Stimulated activated CD8-positive, alpha-beta memory T cell treated with anti-CD3 and anti-CD28 coated beads, Interleukin-2, amount 100 ng/mL, for 1 hour (primary cell): ENCODE measurements at places on chromosomes 3 and 15.
A peak's percentile ranks its signal among the peaks of the same experiment; 100 is the strongest.

- no peak for DNase-seq
Measured at GRCh38 chr15:94230431-94230882, 904 bp upstream of the MCTP2 start.

DNA sequence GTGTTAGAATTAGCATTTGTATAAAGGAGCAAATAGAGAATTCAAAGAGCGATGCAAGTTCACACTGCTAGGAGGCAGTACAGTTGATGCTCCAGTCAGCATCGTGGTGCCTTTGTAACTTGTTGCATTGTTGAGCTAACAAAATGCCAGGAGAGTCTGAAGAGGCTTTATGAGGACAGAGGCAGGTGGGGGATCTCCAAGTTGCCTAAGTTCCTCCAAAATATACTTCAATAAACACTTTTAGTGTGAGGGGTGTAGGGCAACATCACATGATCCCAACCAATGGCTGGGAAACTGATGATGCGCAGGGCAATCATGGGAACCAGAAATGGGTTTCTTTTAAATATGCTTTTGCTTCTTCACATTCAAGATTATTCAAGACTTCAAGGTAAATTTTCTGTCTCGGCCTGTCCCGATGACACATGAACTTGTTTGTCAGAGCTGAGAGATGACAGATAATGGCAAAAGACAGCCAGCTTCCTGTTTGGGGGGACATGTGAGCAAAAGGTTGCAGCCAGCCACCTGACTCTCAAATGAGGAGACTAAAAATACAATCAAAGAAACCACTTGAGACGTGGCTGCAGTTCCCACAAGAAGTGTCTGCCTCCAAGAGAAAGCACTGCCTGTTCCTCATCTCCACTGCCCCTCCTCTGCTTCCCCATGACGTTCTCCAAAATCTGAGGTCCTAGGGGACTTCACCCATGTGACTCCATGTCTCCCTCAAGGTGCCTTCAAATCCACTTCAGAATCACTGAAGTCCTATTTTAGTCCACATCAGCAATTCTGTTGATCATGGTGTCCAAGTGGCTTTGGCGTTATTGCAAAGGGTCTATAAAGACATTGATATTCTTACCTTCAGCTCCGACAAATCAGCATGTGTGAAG lies 39.3 kb downstream of the KLHL6 start:
- DNase-seq, result peak; percentile 37

- no peak for DNase-seq
Measured at GRCh38 chr3:193335031-193335430, 43.5 kb downstream of the ATP13A5 start.

DNA sequence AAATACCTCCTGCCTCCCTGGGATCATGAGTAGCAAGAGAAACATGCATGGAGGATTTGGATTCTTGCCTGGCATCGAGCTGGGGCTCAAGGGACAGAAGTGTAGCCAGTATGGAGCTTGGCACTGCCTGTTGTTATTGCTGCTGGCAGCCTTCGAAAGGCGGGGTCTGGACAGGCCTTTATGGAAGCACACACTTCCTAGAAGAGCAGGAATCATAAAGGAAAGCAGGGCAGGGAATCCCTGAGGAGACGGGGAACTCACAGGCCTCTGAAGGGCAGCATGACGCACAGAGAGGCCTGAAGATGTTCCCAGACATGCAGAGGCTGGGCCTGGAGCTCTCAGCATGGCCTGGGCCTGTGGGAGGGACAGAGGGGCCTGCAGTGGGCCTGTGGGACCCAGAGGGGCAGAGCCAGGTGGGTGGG lies 18.6 kb upstream of the SLC41A3 start:
- no peak for DNase-seq

DNA sequence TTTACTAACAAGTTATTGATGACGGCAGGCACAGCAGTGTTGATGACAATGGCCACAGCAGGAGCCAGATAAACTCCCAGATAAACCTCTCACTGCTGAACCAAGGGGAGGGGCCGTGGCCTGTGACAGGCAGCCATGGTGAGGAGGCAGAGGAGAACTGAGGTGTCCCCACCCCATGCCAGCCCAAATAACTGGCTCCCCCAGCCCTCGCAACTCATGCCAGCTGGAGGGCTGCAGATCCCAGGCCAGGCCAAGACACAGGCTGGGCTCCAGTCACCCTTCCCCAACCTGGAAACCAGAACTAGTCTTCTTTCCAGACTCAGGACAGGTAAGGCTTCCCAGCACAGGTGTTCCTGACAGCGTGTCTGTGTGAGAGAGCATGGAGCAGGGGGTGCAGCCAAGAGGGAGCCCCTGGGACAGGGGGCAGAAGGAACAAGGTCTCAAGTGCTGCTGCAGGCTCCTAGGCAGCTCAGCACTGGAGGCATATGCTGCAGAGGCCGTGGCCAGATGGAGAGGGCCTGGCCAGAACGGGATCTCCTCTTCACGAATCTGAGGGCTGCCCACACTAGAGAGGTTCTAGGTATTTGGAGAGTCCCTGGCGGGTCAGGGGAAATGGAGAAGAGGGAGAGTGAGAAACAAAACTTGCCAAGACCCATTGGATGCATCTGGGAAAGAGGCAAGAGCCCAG lies 15.9 kb downstream of the PLA2G4F start:
- no peak for DNase-seq

GRCh38 chr15:70812827-70813364 lies 41.1 kb downstream of the LARP6 start:
- DNase-seq, result no peak

DNA sequence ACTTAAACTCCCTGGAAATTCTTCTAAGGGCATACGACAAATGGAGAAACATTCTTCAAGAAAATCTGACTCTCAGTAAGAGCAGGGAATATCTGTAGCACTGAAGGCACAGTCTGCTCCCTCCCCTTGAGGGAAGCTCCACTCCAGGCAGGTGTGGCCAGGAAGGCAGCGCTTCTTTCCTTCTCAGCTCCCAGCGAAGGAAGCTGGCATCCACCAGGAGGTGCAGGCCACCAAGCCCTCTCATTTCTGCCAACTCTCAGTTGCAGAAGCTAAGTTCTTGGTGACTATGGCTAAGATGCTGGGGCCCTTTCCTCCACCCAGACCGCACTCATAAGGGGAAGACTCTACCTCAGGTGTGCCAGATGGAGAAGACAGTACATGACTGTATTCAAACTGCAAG lies 37.7 kb upstream of the SLC41A3 start:
- no peak for DNase-seq

DNA sequence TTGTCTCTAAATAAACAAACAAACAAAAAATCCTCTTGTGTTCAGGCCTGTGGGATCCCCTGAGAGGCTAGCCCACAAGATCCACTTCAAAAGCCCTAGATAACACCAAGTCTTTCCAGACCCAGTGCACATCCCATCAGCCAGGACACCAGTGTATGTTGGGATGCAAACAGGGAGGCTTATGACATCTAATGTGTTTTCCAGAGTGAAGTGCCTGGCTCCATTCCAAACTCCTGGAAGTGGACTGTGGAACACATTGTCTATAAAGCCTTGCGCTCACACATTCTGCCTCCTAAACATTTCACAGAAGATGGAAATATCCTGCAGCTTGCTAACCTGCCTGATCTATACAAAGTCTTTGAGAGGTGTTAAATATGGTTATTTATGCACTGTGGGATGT lies 57.0 kb downstream of the MLH1 start:
- DNase-seq, result no peak

DNA sequence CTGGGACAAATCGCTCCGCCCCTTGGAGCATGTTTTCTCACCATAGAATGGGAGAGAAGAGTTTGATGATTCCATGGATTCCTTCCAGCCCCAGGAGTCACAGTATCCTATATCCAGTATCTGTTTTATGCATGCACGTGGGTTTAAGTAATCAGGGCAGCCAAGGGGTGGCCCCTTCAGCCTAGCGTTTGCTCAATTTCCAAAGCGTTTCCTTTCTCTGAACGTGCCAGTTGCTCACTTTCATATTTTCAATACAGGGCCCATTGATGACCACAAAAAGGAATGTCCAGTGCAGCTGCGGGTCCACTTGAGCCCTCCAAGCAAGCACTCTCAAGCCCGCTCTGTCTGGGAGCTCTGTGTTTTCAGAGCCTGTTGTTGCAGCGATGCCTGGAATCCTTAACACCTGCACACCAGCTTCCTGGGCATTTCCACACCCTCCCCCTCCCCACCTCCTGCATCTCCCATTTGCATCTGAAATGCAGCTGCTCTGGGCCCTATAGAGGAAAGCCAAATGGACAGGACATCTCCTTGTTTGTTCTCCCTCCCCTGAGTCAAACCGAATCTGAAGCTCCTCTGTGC lies 164.3 kb upstream of the LPP start:
- no peak for DNase-seq

DNA sequence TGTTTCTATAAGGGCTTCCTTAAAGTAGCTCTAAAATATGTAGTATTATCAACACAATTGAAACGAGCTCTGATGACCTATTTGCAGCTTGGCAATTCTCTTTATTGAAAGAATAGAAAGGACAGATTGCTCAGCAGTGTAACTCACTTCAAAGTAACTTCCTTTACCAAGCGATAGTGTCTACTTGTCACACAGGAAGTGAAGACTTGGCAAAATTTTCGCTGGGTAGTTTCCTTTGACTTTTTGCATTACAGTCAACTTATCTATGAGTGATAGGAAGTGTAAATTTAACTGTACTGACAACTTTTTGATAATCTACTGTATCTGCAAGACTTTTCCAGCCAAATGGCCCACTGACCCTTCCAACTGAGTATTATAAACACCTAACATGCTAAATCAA lies 22.8 kb downstream of the SLC9A9 start:
- no peak for DNase-seq

- no peak for DNase-seq
Measured at GRCh38 chr15:66578286-66578875, 12.6 kb upstream of the LCTL start.

- no peak for DNase-seq
Measured at GRCh38 chr3:48414376-48415250, 15.3 kb downstream of the PLXNB1 start.

- no peak for DNase-seq
Measured at GRCh38 chr3:38587548-38588131, 61.8 kb downstream of the SCN5A start.

DNA sequence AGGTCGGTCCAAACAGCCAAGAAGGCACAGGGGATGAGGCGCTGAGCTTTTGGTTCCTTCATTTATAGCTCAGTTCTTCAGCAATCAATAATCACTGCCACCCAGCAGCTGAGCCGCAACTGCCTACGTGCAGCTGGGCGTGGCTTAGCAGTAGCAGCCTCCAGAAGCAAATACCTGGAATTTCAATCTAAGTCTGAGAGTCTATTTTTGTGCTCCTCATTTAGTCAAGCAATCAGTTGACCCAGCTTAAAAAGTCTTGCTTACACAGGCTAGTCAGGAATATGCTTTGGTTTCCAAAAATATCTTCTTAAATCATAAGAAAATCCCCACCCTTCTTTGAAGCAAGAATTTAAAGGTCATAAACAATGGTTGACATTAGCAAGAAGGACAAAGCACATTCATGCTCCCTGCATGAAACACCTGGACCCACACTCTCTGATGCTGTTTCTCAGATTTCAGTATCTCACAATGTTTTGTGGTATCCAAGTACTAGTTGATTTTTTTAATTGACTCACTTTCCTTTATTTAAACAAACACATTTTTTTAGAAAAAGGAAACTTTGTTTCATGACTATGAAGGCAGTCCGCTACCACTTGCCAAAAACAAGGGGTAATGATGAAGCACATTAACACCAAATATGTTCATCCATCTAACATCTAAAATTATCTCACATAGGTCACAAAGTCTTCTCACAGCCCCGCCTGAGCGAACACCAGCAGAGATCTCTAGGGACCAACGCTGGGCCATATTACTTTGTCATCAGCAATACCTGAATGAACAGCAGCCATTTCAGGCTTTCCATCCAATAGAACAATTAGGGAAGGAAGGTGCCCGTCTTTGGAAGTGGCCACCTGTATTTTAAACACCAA lies 106.1 kb downstream of the OXNAD1 start:
- DNase-seq, result no peak

- DNase-seq, result no peak
Measured at GRCh38 chr3:73324203-73325155, 263.0 kb downstream of the EBLN2 start.

GRCh38 chr3:27221264-27221932 lies 147.8 kb downstream of the NEK10 start:
- DNase-seq, result no peak

DNA sequence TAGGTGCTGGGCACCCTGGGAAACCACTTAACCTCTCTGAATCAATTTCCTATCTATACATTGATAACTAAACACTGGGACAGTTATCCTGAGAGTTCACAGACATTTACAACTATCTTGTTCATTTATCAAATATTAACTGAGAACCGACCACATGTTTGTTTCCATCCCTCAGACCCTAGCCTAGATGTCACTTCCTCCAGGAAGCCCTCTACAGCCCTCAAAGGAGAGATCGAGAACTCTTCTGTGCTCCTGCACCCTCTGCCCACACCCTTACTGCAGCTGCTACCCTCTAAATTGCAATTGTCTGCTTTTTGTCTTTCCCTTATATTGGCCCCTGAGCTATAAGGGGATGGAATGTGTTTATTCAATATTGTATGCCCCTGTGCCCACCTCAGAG lies 46.1 kb downstream of the SRGAP3 start:
- DNase-seq, result no peak

- DNase-seq, result no peak
Measured at GRCh38 chr3:48688032-48688736, 2.5 kb upstream of the NCKIPSD start.

DNA sequence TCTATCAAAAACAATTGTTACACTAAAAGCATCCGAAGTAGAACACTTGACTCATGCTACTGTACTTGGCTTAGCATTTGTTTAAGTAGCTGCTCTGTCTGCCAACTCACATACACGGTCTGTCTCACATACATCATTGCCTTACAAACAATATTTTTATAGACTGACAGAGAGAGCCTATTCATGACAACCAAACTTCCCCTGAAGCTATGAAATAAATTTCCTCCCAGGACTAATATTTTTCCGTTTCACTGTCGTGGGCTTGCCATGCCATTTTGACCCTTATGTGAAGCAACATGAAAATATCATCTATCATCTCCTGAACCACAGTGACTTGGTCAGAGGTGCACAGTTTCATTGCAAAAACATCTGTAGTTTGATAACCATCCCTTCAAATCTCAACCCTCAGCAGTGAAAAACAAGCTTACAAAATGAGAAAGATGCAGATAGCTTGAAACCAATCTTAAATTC lies 66.5 kb upstream of the PYGO1 start:
- no peak for DNase-seq

DNA sequence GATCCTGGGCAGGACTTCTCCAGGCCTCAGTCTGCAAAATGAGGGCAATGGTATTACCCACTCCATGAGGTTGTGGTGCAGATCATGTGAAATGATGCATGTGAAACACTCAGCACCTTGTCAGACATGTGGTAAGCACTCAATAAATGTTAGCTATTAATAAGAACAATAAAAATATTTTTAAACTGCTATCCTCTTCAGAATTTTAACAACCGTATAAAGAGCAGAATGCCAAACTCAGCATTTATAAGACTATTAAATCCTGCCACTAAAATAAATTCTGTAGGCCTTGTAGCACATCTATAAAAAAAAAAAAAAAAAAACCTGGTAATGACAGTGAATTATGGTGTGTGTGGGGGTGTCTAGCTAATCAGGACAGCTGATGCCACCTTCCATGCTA lies 213.9 kb upstream of the UMPS start:
- DNase-seq, result no peak
